ENCODE measurements at places on chromosomes 3 and 15.
A peak's percentile ranks its signal among the peaks of the same experiment; 100 is the strongest.

DNA sequence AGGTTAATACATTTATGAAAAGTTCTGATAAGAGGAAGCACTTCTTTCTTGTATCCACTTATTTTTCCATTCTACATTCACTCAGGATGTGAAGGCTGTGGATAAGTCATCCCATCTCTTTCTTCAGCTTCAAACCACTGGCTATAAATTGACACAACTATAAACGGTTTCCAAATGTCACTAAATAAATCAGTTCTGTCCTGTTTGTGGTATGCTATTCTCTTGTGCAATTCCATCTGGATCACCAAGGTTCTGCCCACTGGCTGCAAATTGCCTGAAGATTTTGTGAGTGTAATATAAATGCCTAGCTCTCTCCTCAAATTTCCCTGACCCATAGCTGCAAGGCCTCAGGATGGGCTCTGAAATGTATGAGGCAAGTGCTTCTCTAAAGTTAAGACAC, 7.1 kb upstream of the LMOD3 start:
- DNase-seq: no peak

GRCh38 chr15:69559440-69560190, 107.0 kb downstream of the RPLP1 start:
- DNase-seq: no peak

DNA sequence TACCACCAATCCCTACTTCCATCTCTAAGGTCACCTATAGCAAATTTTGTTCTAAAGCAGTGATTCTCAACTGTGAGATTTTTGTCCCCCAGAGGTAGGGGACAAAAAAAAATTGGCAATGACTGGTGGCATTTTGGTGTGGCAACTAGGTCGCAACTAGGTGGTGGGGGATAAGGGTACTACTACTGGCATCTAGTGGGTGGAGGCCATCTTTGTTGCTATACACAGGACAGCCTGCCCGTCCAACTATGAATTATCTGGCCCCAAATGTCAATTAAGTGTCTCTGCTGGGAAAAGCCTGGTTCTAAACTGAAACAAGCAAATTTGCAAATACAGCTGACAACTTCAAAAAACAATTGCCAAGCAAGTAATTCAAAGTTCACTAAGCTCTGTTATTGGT, 1.4 kb downstream of the MTMR10 start:
- peak; percentile 9 for DNase-seq

- DNase-seq: no peak
Measured at GRCh38 chr3:42988097-42988496, 9.0 kb downstream of the GASK1A start.

GRCh38 chr3:128554100-128554464, 61.1 kb upstream of the GATA2 start:
- DNase-seq: no peak

DNA sequence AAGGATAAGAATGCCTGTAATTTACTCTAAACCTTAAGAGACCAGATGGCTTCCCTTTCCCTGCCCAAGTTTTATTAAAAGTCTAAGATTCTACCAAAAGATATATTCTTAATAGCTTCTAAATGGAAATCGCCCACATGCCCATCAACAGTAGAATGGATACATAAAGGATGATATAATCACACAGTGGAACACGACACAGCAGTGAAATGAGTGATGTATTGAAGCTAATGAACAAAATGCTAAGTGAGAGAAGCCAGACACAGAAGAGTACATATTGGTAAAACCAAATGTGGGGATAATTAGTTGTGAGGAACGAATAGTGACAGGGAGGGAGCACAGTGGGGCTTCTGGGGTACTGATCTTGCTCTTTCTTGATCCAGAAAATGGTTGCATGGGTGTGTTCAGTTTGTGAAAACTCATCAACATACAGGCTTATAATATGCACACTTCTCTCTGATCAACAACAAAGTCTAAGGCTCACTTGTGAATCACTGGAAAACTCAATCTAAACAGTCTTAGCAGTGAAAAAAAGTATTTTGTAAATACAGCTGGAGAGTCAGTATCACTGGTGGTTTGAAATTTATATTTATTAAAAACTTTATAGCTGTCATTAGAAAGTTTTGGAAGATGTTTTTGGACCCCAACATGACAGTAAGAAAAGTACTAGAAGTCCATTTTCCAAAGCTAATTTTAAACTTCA, 170.7 kb upstream of the FAM3D start:
- no peak for DNase-seq

DNA sequence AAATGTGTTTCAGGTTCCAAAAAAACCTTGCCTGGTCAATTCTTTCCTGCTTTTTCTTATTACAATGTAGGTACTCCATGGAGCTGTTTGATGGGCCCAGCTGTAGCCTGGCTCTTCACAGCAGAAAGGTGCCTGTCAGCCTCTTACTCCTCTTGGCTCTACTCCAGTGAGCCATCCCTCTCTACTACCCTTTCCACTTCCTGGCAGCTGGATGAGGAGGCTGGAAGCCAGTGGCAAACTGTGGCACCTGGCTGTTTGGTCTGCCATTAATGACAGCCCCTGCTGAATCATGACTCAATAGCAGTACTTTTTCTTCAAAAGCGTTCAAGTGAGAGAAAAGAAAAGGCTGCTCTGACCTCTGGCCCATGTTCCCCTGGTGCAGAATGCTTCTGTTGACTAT, 618.1 kb downstream of the PYDC2 start:
- DNase-seq: no peak

DNA sequence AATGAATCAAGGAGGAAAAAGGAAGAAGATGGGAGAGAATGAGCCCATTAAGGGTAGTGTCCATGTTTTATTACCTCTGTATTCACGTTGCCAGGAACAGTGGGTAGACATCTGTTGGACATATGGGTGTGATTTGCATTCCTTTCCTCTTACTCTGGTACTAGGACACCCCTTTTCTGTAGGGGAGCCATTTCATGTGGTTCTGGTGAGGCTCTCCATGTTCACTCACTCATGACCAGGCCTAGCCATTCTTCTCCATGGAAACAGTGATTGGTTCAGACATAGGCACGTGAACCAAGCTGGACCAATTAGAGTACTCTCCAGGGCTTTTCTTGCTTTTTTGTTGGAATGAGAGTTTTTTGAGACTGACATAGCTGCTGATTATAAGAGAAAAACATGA, 39.6 kb upstream of the PDCD6IP start:
- DNase-seq: no peak

DNA sequence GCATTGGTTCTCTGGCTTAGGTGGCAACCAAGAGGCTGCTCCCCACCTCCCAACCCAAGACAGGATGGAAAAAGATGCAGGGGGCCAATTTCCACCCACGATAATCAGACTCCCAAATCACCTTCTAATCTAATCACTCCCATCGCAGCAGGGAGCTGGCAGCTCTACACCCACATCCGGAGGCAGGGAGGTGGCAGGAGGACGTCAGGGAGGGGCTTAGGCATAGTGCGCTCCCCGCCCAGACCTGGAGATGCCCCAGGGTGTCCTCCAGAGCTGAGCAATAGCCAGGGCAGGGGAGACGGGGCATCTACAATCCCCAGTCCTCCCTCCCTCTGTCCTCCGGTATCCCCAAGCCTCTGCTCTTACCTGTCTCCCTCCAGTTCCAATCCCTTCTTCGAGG, 70.5 kb upstream of the SEC13 start:
- no peak for DNase-seq

GRCh38 chr3:182808041-182808770, 14.9 kb downstream of the ATP11B start:
- DNase-seq: no peak

- DNase-seq: peak; percentile 61
Measured at GRCh38 chr3:126523745-126524428, at the start of gene CHST13. Gene CHST13 (plus strand): TSS chr3:126524155. CDS start chr3:126524333, 178 bp downstream.

GRCh38 chr15:90884719-90885431, 571 bp downstream of the FES start:
- DNase-seq: no peak

DNA sequence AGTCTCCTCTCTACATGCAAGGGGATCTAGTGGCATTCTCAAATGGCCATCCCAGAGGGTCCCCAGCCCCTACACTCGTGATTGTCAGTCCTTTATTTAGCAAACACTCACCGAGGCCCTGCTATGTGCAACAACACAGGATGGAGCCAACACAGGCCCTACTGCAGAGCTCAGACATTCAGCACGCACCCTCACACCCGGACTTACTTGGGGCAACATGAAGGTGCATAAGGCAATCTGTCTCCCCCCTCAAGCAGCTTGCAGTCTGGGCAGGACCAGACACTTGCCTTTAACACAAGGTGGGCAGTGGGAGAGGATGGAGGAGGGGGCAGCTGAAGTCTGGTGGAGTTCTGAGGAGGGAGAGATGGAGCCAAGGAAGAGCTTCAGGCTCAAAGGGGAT, 258.4 kb downstream of the XXYLT1 start:
- DNase-seq: no peak

Measured in CD14-positive monocyte (primary cell).